ENCODE measurements at places on chromosomes 4 and X.

DNA sequence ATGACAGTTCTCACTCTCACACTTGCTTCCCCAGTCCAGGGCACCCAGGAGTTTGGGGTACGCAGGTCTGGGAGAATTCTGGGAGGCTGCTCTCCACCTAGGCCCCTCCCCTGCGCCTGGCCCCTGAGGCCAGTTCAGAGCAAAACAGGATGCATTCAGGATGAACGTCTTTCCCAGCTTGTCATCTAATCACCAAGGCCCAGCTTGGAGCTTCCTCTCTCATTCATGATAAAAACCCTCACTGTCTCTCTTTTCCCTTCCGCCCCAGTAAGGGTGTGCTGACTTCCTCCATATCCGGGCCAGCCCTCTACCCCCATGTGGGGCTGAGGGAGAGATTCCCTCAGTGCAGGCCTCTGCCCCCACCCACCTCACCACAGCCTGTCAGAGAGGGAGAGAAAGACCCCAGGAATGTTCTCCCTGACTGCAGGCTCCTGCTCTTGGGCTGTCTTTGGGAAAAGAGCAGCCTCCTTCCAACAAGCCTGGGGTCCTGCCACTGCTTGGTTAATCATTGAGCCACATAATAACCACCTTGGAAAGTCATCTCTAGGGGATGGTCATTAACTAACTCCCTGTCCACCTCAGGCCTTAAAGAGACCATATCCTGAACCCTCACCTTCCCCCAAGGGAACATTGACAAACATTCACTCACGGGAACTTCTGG is 50.1 kb downstream of the STARD8 start:
- no peak for DNase-seq

DNA sequence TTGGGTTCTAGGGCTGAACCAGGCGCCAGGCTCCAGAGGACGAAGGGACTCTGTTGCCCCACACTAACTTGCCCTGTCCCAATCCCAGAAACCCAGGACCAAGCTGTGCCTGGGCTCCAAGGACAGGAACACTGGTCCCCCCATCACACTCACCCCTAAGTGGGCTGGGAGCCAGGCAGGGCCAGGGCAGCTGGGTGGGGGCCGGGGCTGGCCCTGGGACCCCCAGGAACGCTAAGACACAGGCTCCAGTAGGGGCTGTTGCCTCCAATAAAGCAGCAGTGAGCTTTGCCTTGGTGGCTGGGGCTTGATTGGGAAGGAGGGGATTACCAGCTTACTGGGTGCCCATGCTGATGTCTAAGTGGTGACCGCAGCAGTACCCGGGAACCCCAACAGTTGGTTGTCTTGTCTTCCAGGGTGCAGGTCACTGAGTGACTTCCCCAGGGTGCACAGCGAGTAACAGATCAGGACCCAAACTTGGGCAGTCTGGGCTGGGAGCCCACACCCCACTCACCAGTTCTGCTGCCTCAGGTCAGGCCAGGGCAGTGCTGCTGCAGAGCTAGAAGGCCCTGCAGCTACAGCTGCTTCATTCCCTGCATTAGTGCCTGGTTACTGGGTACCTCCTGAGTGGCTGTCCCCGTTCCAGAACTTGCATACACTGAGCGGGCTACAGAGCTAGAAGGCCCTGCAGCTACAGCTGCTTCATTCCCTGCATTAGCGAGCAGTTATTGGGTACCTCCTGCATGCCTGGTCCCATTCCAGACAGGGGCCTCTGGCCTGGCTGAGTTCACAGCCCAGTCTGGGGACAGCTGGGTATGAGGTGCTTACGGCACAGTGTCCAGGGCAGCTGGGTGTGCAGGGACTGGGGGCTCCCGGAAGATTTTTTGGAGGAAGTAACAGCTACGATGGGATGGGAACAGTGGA is 9.4 kb upstream of the ADD1 start:
- DNase-seq: no peak

DNA sequence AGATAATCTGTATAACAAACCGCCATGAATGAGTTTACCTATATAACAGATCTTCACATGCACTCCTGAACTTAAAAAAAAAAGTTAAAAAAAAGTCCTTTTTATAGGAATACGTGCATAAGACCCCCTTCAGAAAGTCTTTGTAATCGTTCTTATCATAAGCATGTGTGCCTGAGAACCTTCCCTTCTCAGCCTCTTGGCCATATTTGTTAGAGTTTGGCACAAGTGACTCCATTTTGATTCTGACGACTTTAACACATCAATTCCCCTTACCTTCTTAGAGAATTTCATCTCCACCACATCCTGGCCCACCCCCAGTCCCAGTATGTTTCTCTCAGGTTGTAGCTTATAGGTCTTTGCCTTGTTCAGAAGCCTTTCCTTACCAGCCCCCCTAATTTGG is 16.0 kb upstream of the ANXA5 start:
- no peak for DNase-seq

DNA sequence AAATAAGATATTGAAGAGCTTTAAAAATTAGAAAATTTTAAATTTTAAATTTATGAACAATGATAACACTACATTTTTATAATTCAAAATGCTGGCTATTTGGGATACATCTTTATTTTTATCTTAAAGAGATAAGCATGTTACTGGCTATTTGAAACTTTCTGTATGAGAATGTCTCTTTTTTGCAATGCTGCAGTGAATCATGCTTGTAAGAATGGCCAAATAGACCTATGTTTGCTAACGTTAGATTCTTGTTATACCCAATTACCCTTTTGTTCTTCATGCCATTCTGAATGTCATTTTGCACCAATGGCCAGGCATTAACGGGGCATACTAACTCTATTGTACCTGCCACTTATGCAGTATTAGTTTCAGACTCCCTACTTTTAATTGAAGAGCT is 49.5 kb downstream of the SLIT2 start:
- no peak for DNase-seq

DNA sequence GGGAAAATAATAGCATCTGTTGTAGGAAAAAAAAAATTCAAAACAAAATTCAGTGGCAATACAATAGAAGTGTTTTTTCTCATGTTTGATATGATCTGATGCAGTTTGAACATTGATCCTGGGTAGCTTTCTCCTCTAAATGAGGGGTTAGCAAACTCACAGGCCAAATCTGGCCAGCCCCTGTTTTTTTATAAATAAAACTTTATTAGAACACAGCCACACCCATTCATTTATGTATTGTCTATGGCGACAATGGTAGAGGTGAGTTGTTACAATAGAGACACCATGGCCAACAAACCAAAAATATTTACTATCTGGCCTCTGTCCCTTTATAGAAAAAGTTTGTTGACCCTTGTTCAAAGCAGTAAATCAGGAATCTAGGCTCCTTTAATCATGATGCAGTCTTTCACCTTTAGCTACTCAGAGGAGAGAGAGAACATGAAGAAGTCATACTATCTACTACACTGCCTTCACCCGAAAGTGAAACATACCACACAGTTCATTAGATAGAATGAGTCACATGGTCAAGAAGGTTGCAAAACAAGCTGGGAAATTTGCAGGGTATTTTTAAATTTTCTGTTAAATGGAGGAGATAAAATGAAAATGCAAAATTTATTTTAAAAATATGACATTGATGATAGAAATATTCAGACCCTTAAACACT is 186.6 kb upstream of the MAOA start:
- DNase-seq: no peak

DNA sequence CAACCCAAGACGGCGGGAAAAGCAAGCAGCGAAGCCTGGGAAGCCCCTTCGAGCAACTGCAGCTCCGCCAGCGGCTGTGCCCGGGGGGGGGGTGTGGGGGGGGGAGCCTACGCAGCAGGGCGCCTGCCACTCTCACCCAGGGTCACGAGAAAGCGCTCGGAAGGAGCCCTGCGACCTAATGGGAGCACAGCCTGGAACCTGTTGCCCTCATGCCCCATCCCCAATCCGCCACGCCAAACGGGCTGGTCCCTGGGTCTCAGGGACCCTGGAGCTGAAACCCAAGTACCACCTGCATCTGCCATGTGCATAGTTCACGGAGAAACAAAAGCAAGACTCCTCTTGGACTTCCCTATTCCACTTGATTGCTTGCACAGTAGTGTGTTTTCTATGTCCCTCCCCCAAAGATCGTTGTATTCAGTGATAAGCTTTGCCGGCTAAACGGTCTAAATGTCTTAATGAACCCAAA is 359 bp upstream of the GAB3 start:
- DNase-seq: no peak

GRCh38 chr4:84279678-84280077 is 219.4 kb downstream of the NKX6-1 start:
- no peak for DNase-seq

DNA sequence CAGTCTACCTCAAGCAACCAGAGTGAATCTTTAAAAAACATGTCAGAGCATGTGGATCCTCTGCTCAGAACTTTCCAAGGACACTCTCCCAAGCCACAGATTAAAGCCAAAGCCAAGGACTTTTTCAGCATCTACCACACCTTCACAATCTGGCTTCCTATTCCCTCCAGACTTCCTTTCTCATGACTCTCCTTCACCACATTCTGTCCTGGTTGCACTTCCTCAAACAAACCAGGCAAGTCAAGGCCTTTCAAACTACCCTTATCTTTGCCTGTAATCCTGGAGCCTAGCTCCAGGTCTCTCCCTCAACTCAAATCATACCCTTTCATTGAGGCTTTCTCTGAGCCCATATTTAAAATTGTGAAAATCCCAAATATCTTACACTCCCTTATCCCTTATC is 191.6 kb upstream of the GALNTL6 start:
- DNase-seq: no peak

- DNase-seq: peak; percentile 25
Observed at GRCh38 chr4:128220286-128221235, 67.1 kb downstream of the PGRMC2 start.

- DNase-seq: no peak
Observed at GRCh38 chrX:118718737-118719136, 8.7 kb upstream of the IL13RA1 start.

DNA sequence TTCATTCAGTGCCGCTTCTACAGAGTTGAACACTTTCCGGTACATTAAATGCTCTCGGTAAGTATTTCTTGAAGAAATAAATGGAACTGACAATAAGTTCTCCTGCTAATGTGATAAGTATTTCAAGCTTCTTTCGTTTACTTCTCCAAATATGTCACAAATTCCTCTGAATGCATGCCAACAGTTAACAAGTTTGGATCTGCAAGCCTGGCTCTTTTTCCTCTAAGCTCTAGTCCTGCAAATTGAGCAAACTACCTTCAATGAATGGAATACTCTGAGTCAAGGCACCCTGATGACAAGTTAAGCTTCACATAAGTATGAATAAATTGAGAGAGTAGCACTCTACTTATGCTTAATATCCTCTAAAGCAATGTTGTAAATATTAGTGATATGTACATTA is 403.6 kb downstream of the PDGFC start:
- DNase-seq: no peak

DNA sequence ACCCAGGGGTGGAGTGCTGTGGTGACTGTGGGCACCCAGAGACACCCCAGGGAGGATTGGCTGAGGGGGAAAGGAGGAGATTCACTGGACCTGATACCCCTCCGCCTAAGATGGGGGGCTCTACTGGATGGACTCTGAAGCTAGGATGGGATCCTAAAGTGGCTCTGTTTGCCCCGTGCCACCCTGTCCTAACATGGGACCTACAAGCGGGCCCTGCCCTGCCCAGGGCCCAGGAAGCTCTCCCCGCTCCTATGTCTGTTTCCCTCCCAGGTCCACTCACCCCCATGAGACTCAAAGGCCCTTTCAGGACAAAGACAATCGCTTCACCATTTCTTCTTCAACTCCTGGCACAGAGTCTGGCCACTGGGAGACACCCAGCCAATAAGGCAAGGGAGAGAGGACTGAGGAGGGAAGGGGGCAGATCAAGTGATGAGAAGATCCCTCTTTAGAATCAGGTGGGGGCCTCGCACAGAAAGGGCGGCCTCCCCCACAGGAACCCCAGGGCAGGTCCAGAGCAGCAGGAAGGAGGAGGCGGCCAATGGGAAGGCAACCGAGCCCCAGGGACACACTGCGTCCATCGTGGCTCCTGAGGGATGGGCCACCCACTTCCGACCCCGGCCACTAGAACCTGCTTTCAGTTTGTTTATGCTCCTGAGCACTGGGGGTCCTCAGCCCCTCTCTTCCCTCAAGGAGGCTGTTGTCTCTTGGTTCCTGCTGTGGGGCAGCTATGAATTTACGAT is 155.4 kb downstream of the AFAP1 start:
- DNase-seq: no peak

DNA sequence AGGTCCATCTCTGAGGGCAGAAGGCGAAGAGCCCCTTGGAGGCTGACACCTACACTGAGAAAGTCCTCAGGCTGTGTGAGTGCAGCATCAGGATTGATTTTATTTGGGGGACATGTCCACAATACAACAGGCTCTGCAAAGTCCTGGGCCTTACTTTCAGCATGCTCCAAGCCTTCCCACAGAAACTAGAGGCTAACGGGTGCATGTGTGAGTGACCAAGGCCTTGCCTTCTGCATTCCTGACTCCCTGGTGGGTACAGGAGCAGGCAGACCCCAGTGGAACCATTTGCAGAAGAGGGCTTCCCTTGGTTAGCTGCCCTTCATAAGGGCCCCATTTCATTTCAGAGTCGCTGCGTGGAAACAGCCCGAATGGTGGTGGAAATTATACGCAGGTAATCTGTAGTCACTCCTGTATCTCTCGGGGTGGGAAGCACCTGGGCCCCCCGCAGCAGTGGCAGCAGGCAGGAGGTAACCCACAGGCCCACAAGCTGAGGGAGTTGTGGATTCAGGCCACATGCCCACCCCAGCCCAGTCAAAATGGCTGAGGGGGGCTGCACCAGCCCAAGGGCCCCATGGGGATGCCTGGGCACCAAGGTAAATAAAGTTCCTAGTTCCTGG is 37.7 kb downstream of the NSG1 start:
- no peak for DNase-seq

- DNase-seq: no peak
Observed at GRCh38 chr4:182736207-182736606, 181.0 kb downstream of the DCTD start.

GRCh38 chr4:119020158-119020557 is 115.5 kb upstream of the MYOZ2 start:
- DNase-seq: no peak

DNA sequence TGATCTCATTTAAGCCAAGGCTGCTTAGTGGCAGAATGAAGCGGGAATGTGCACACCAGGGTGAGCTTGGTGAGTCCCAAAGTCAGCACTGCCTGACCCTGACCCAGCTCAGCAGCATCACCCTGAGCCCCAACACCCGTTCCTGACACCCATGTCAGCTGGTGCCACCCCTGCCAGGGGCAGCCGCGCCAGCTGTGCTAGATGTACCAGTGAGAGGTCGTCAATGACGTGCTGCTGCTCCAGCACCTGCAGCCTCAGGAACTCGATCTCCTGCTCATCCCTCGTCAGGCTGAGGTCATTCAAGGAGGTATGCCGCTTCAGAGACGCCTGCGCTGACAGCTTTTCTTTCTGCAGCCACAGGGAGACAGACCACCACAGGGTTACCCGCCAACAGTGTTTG is 61.7 kb upstream of the C4orf50 start:
- DNase-seq: no peak

DNA sequence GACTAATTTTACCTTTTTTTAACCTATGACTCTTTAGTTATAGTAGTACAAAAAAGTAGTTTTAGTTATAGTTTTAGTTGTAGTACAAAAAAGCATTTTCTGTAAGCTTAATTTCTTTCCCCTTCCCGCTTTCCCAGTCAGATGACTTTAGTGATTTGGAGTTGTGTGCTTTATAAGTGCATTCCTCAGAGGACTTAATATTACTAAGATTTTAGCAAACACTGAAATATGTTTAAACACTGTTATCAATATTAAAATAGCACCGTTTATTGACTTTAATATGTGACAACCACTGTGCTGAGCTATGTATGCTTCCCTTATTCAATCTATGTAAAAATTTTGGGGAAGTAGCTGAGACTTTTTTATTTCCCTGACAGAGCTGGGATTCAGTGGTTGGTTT is 22.8 kb downstream of the GUF1 start:
- DNase-seq: no peak

GRCh38 chr4:187128976-187129375 is 405.3 kb upstream of the FAT1 start:
- no peak for DNase-seq

- DNase-seq: no peak
Observed at GRCh38 chrX:71095033-71095432, 618 bp upstream of the FOXO4 start.

Measured in HEK293T (cell line).